ENCODE measurements at places on chromosomes 3 and 15.

DNA sequence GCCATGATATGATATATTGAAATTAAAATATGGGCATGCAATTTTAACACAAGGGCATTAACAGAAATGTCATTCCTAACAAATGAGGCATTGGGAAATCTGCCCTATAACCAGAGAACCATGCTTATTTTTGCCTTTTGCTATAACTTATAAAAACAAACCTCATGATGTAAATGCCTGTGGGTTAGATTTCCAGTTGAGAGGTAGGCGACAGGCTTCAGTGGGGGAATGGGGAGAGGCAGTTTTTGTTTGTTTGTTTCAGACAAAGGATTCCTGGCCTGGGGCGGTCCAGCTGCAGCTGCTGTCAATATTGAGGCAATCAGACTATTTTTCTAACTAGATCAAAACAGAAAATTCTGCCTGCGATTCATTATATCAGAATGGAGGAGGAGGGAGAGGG, 490.4 kb upstream of the CFAP20DC start:
- no peak for DNase-seq

- DNase-seq: no peak
Observed at GRCh38 chr3:54206874-54207273, 84.5 kb downstream of the CACNA2D3 start.

GRCh38 chr3:71726146-71726545, 944 bp upstream of the EIF4E3 start:
- DNase-seq: no peak

DNA sequence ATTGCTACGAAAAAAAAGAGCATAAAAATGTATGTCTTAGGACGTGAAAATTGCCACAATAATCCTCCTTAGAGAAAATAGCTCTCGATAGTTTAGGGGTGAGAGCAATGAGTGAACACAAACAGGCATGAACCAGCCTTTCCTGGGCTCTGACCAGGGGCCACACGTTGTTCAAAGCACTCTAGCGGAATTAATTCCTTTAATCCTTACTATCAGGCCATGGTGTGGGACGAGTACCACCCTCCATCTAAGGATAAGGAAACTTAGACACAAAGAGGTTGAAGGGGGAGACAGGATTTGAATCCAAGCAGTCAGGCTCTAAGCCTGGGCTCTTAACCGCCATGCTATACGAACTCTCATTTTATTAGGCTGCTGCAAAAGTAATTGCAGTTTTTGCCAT, 81.9 kb upstream of the CACNA2D3 start:
- no peak for DNase-seq

DNA sequence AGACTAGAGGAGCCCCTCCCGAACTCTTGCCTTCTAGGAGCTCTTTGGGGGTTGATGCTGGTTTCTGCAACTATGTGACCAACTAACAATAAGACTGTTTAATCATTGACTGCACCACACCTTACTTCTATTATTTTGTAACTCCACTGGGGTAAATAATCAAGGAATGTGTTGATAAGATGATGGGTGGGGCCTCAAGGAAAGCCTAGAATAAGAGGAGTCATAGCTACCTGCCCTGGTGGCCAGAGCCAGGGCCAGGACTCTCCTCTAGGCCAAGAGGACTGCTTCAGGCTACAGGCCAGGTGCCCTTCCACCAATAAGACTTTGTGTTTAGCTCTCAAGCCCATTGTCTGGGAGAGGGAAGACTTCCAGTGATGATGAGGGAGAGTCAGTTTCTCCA, 41.2 kb upstream of the PIAS1 start:
- DNase-seq: no peak

- DNase-seq: no peak
Observed at GRCh38 chr3:177195242-177195991, 1.9 kb downstream of the TBL1XR1 start.

- no peak for DNase-seq
Observed at GRCh38 chr3:154657218-154657617, 227.2 kb upstream of the GPR149 start.

- no peak for DNase-seq
Observed at GRCh38 chr15:47908486-47908885, 191.2 kb downstream of the SEMA6D start.

GRCh38 chr15:64152507-64153387, 1.2 kb downstream of the SNX22 start:
- peak; percentile 67 for DNase-seq

GRCh38 chr3:32237670-32238452, 619 bp upstream of the CMTM8 start:
- peak; percentile 82 for DNase-seq

GRCh38 chr3:121660356-121661171, at the start of gene HCLS1:
HCLS1 (minus strand) TSS chr3:121660903; CDS start chr3:121658347, 2,556 bp downstream.
- peak; percentile 36 for DNase-seq

- DNase-seq: no peak
Observed at GRCh38 chr15:93182703-93183205, 93.7 kb upstream of the RGMA start.

DNA sequence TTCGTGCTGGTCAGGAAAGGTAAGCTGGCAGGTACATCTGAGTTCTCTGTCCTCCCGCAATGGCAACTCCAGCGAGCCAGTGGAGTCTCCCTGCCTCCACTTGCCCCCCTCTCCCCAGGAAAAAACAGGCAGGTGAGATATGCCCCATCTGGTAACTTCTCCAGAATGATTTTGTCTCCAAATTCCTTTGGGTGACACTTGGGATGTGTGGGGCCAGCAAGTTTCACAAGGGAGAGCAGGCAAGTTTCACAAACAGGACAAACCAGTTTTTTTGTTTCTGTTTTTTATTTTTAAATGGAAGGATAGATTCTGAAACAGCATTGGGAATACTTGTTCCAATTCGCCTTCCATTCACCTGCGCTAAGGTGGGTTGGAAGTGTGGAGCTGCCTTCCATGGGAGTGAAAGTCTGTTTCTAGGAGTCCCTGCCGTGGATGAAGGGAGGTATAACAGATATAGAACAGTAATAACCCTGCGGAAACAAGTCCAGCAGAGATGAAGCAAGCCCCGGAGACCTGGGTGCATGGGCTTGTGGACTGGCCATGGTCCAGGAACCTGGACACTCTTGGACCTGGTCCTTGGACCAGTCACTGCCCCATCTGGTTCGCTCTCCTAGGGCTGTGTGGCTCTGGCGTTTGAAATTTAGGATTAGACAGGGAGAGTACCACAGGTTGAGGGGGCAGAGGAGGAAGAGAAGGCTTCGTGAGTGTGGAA, 22.9 kb upstream of the KIF23 start:
- no peak for DNase-seq

GRCh38 chr15:63610209-63610841, 13.1 kb downstream of the FBXL22 start:
- peak; percentile 81 for DNase-seq

GRCh38 chr15:36769098-36769497, 189.7 kb downstream of the CDIN1 start:
- no peak for DNase-seq

GRCh38 chr3:122627301-122627700, 49.9 kb downstream of the PARP15 start:
- DNase-seq: no peak

DNA sequence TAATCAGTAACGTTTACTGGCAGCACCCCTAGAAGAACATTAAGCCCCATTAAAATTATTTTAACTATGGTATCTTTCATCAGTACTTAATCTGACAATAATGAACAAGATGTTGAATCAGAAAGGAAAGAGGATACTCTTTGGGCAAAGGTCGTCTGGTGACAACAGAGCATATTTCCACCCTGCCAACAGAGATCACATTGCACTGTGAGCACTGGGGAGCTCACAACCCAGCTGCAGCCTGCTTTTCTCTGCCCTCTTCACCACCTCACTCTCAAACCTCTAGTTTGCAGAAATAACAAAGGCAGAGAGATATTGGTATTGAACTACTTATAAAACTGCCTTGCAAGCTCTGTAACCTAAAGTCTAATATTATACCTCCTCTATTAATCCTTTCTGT, 130.0 kb downstream of the FBN1 start:
- no peak for DNase-seq

DNA sequence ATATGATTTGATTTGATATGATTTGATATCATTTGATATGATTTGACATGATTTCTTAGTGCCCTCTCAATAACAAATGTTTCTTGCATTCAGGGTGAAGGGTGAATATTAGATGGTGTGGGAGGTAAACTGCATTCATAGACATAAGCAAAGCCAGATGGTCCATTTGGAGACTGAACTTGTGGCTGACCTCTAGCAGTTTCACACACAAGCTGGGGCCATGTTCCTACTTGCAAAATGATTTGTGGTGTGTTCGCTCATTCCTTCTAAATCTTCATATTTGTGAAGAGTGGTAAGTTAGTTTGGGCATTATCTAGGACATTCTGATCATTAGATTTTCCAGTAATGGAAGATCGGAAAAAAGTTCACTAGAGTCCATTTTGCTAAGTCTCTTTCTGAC, 40.5 kb upstream of the CCR4 start:
- no peak for DNase-seq

- no peak for DNase-seq
Observed at GRCh38 chr3:2375376-2375775, 276.7 kb downstream of the CNTN4 start.

- DNase-seq: no peak
Observed at GRCh38 chr3:137835096-137835495, 71.0 kb downstream of the SOX14 start.

- no peak for DNase-seq
Observed at GRCh38 chr3:143208976-143209714, 89.6 kb downstream of the CHST2 start.

DNA sequence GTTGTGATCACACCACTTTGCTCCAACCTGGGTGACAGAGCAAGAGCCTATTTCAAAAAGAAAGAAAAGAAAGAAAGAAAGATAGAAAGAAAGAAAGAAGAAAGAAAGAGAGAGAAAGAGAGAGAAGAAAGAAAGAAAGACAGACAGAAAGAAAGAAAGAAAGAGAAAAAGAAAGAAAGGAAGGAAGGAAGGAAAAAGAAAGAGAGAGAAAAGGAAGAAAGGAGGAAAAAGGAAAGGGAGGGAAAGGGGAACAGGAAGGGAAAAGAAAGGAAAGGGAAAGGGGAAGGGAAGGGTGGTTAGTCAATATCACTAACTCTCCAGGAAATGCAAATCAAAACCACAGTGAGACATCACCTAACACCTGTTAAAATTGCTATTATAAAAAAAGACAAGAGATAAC, 18.2 kb downstream of the OR5K4 start:
- DNase-seq: no peak

- no peak for DNase-seq
Observed at GRCh38 chr3:134887536-134887935, 92.5 kb downstream of the EPHB1 start.

All from right cardiac atrium (tissue), 5 donors.